HCT116 (cell line): ENCODE measurements at places on chromosomes 7 and 10. TPM values are rescaled to one million over a fixed set of nuclear protein-coding genes. Genes with fewer than 3 reads are reported as not detected.

GRCh38 chr7:132519936-132520335, 56.3 kb downstream of the PLXNA4 start:
- DNase-seq: no peak

DNA sequence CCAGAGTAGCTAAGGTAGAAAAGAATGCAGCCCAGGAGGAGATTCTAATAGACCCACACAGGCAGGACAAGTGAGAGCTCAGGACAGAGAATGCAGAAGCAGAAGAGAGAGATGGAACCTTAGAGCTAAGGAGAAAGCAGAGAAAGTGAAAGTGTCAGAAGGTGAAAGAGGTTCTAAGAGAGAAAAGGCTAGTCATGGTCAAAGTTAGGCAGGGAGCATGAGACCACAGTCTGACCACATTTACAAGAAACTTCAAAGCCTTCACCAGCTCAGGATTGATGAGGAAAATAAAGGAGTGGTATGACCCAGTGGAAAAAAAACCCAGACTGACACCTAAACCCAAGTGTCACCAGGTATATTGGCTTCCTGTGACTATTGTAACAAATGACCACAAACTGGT, 131.8 kb upstream of the WDR11 start:
- no peak for DNase-seq

DNA sequence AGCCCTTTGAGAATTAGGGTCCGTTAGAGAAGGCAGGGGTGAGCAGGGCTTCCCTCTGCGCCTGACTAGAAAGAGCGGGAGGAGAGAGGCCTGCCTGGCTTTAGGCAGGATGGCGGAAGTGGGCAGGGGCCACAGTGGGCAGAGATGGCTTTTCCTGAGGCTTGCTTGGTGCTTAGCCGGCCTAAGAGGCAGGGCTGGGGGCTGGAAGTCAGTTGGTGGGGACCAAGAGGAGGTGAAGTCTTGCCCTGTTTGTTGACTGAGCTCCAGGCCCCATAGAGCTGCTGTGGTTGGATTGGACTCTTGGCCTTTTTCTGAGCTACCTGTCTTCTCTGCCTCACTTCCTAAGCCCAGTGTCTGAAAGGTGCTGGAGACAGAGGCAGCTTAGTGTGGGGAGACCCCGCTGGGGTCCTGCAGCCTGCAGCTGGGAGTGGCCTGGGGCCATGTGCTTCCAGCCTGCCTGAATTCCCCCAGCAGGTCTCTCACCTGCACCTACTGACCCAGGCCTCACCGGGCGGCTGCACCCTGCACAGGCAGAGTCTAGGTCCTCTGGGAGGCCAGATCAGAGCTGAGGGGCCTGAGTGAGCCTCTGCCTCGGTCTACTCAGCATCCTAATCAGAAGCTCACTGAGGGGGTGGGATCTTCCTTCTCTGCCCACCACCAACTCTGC, 4.8 kb downstream of the FAM241B start:
- DNase-seq: no peak

CALY gene
- total RNA-seq: 0.47 TPM

DNA sequence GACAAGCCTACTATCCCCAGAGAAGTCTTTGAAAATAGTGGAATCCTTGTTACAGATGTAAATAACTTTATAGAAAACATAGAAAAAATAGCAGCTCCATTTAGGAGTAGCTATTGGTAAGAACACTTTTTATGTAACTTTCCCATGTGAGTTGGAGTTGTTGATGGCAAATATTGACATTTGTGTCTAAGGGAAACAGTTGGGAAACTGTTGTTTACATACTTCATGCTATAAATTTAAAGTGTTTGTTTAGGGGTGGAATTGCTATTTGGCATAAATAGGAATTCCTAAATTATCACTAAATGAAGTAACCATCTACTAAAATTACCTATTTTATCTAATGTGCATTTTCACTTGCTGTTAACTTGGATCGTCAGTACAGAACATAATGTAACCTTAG, 50.7 kb downstream of the GDI2 start:
- DNase-seq: no peak

DNA sequence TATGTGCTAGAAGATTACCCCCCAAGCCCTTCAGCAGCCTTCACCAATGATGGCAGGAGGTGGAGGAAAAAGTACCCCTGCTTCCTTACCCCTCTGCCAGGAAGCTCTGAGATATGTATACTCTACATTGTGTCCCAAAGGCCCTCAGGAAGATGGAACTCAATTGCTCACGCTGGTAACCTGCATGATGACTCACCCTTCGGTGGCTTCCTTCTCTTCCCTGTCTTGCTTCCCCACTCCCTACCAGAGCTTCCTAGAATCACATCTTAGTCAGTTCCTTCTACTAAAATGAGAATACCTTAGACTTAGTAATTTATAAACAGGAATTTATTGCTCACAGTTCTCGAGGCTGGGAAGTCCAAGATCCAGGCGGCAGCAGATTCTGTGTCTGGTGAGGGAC, 405.6 kb downstream of the TYW1 start:
- no peak for DNase-seq

GRCh38 chr10:51217505-51217904, 143.2 kb downstream of the PRKG1 start:
- no peak for DNase-seq

GALNT11 gene
- total RNA-seq: 28.9 TPM

GIMAP6 gene
- 0.12 TPM for total RNA-seq

- no peak for DNase-seq
Observed at GRCh38 chr10:53839440-53840039, 961.5 kb downstream of the PCDH15 start.

- no peak for DNase-seq
Observed at GRCh38 chr7:137026176-137026500, 157.7 kb downstream of the CHRM2 start.

FAM180A gene
- total RNA-seq: 0.59 TPM

- no peak for DNase-seq
Observed at GRCh38 chr7:131369354-131369753, 41.7 kb downstream of the MKLN1 start.

USP6NL gene
- 24.6 TPM for total RNA-seq

AKR1D1 gene
- 0.10 TPM for total RNA-seq

PILRA gene
- total RNA-seq: 1.8 TPM

DNA sequence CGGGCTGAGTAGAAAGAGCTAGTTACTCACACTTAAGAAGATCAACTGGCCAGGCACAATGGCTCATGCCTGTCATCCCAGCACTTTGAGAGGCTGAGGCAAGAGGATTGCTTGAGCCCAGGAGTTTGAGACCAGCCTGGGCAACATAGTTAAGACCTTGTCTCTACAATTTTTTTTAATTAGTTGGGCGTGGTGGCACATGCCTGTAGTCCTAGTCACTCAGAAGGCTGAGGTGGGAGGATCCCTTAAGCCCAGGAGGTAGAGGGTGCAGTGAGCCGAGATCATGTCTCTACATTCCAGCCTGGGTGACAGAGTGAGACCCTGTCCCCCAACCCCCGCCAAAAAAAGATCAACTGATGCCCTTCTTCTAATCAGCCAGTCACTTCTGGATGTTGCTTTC, 74.6 kb upstream of the ATP6V0A4 start:
- peak; percentile 52 for DNase-seq

GRCh38 chr7:46776790-46777189, 805.1 kb downstream of the TNS3 start:
- no peak for DNase-seq

GRCh38 chr7:14196555-14196954, 207.1 kb upstream of the ETV1 start:
- no peak for DNase-seq

GRCh38 chr7:17030559-17030958, 148.8 kb upstream of the AGR3 start:
- DNase-seq: no peak

DNA sequence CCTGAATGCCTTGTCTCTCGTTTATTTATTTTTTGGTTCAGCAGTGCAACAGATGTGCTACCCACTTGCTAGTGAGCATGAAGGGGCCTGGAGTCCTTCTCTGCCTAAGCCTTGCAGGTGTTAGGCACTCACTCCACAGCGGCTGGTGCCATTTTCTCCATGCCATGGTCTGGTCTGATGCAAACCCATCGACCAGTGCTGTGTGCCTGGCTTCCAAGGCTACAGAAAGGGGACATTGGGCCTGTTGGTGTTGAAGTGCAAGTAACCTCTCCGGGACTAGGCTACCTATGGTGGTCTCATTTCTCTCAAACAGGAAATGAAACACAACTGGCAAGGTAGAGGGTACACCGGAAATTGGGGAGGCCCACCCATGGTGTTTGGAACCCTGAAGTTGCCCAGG, 198.1 kb downstream of the ADARB2 start:
- no peak for DNase-seq

CUX1 gene
- 68.9 TPM for total RNA-seq

GRCh38 chr7:22443370-22444180, 56.4 kb downstream of the STEAP1B start:
- DNase-seq: no peak

- no peak for DNase-seq
Observed at GRCh38 chr7:47407821-47408674, 173.9 kb downstream of the TNS3 start.

GRCh38 chr7:82729172-82730030, 285.8 kb upstream of the CACNA2D1 start:
- peak; percentile 48 for DNase-seq

PPP1R3A gene
- total RNA-seq: not detected

ADARB2 gene
- not detected for total RNA-seq
